Activated CD4-positive, alpha-beta T cell treated with anti-CD3 and anti-CD28 coated beads, Interleukin-2, amount 50 U/mL, for 24 hours (primary cell): ENCODE measurements at places on chromosomes 7 and 10.

- no peak for DNase-seq
These were observed 50.4 kb upstream of the WNT16 start for GRCh38 chr7:121278120-121279021.

- DNase-seq = no peak
These were observed 64.9 kb downstream of the MCU start for GRCh38 chr10:72756674-72757385.

- no peak for DNase-seq
These were observed 544.2 kb downstream of the KIF20B start for GRCh38 chr10:90245623-90246022.

DNA sequence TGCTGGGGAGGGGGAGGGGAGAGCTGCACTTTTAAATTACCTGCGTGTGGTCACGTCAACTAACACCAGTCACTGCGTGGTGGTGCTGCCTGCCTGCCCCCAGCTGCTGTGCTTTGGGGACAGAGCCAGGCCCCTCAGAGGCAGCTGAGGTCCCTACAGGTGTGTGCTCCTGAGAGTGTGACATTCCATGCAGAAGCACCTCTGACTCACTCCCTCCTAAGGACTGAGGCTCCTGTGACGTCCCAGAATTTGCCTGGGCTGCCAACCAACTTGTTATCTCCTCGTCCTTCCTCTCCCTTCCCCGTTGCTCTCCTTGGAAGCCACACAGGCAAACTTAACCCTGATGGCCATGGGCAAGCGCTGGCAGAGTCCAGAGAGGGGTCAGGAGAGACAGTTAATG is 563.0 kb downstream of the PARD3 start:
- no peak for DNase-seq

- DNase-seq = no peak
These were observed 54.9 kb downstream of the PDGFA start for GRCh38 chr7:464454-465401.

- DNase-seq = no peak
These were observed 21.8 kb downstream of the MRPS24 start for GRCh38 chr7:43847496-43847895.

DNA sequence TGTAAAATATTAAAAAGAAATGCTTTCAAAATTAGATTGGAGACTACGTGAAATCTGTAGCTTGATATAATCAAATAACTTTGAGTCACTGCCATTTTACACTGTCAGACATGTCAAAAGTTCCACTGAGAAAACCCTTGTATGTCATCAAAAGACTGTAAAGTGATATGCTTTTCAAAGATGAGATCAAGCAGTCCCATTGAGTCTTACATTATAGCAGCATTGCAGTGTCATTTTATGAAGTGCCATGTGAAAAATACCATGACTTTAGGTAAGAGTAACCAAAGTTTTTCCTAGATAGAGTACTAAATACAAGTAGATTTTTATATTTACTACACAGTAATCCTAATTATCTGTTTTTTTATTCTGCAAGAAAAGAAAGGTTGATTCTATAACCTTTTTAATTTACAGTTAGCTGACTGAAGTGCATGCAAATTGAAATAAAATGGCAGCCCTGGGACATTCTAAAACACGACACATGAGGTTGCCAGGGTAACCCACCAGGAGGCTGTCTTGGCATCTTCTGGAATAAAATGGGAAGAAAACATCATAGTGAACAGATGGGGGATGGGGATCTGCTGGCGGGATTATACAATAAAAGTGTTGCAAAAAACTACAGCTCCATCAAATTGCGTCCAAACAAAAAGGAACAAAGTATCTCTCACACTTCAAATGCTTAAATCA is 91.3 kb upstream of the TMEM106B start:
- no peak for DNase-seq

- no peak for DNase-seq
These were observed 9.2 kb upstream of the HNRNPF start for GRCh38 chr10:43417950-43418768.

DNA sequence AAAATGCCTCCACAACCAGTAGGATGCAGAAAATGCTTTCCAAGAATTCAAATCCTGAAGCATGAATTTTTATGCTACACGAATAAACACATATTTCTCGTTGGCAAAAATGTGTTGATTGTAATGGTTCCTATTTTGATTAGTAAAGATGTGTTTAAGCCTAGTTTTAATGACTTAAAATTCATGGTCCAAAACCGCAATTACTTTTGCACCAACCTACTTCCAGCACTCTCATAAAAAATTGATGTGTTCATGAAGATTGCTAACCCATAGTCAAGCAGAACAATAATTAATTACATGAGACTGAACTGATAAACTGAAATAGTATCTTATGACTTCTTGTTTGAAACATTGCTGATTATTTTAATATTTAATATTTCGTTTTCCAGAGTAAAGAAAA is 828.8 kb downstream of the CCSER2 start:
- DNase-seq = no peak

DNA sequence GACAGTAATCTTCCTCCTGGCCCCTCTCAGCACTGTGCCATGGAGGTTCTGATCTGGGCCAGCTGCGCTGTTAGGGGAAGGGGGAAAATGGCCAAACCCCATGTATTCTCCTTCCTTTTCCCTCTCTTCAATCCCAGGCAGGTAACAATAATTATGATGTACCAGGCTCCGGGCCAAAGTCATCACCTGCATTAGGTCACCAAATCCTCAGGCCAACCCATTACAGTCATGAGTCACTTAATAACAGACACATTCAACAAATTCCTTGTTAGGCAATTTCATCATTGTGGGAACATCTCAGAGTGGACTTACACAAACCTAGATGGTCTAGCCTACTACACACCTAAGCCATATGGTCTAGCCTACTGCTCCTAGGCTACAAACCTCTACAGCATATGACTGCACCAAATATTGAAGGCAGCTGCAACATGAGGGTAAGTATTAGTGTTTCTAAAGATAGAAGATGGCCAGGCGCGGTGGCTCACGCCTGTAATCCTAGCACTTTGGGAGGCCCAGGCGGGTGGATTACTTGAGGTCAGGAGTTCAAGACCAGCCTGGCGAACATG is 2.2 kb upstream of the HSPB1 start:
- DNase-seq = no peak

DNA sequence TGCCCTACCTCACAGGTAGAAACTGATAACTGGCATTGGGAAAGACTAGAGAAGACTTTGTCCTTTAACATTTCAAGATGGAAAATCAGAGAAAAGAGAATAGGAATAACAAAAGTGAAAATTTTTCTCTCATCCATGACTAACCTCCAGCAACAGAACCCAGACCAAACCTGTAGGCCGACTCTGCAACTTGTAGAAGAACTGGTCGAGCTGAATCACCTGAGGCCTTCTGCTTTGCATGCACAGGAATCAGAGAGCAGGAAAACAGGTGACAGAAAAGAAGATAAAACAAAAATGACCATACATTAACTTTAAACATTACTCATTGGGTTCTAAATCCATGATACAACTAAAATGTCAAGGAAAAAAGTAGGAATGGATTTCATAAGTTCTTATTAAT is 137.1 kb downstream of the SLC25A13 start:
- no peak for DNase-seq

GRCh38 chr7:18196638-18197037 is 169.0 kb upstream of the PRPS1L1 start:
- no peak for DNase-seq
